ENCODE measurements at places on chromosomes 3 and 15. TPM values are rescaled to one million over a fixed set of nuclear protein-coding genes. Genes with fewer than 3 reads are reported as not detected.

The FBXO40 gene
- total RNA-seq: not detected

GRCh38 chr3:119015942-119016341 is 18.7 kb downstream of the IGSF11 start:
- no peak for DNase-seq

The CNTN3 gene
- total RNA-seq: not detected

- DNase-seq: no peak
Measured at GRCh38 chr3:54262541-54262940, 140.2 kb downstream of the CACNA2D3 start.

The TUSC7 gene
- total RNA-seq: not detected

- DNase-seq: no peak
Measured at GRCh38 chr3:119146578-119147375, 812 bp downstream of the TEX55 start.

- no peak for DNase-seq
Measured at GRCh38 chr3:66076861-66077470, 38.2 kb upstream of the MAGI1 start.

DNA sequence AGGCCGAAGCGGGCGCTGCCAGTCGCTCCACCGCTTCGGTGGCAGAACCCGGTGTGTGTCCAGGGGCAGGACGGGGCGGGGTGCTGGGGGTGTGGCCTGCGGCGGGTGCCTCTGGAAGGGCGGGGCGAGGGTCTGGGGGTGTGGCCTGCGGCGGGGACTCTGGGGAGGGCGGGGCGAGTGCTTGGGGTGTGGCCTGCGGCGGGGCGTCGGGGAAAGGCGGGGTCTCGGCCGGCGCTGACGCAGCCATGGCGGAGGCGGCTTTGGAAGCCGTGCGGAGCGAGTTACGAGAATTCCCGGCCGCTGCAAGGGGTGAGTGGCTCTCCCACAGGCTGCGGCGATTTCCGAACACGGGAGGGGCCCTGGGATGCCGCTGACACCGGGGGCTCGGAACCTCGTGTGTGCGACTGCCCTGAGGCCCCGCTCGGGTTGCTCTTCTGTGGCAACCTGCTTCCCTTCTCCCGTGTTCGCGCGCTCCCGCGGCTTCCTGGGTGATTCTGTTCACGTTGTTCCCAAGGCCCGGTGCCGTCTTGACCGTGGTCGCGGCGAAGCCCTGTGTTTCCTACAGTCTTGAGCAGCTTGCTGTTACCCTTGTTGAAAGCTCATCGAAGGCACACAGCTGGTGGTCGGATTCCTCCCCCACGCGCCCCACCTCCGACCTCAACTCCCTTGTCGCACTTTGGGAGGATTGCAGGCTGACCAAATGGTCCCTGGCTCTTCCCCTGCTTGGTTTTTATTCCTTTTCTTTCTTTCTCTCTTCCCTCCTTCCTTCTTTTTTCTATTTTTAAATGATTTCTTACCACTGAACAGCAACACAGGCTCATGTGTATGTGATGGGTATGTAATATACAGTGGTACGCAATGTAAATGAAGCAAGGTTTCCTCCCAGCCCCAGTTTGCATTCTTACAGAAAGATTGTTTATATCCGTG is at the start of gene JMJD7:
TSS of gene JMJD7 (plus strand) at position 213 of the 927 bp plus-strand sequence. CDS start at position 246, 33 bp downstream.
- DNase-seq: peak; percentile 91

DNA sequence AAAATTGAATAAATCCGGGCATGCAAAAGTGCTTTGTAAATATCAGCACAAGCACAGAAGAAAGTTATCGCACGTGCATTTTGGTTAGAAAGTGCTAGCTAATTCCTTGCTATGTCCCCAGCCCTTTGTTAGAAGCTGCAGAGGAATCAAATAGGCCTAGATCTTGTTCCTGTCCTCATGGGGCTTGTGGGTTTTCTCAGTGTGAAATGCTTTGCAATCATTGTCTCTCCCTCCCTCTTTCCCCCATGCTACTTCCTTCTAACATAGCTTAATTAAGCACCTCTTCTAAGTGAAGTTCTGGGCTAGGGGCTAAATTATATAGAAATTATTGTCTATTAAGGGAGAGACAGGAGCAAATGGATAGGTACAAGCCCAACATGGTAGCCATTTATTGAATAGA is 271.7 kb downstream of the RPLP1 start:
- no peak for DNase-seq

The NAALADL2 gene
- total RNA-seq: 36.7 TPM

The LOXL1 gene
- total RNA-seq: 2.2 TPM

The VPS33B gene
- total RNA-seq: 18.4 TPM

DNA sequence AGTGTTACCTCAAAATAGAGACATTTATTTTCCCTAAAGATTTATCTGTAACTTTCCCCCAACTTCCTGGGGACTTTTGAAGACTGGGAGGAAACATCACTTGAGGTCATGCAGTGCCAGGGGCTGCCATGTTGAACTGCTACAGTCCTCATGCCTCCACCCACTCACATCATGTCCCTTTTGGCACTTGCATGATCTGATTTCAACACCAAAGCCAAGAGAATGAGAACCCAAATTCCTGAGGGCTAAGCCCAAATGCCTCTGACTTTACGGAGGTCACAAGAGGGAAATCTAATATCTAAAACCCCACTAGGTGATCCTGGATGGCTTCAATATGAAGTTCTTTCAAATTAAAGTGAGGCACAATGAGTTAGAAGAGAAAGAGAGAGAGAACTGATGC is 213.1 kb downstream of the NTRK3 start:
- DNase-seq: no peak

The MUC20 gene
- 83.1 TPM for total RNA-seq

The PEX11A gene
- 6.7 TPM for total RNA-seq

- no peak for DNase-seq
Measured at GRCh38 chr15:48085591-48085930, 35.2 kb upstream of the SLC24A5 start.

DNA sequence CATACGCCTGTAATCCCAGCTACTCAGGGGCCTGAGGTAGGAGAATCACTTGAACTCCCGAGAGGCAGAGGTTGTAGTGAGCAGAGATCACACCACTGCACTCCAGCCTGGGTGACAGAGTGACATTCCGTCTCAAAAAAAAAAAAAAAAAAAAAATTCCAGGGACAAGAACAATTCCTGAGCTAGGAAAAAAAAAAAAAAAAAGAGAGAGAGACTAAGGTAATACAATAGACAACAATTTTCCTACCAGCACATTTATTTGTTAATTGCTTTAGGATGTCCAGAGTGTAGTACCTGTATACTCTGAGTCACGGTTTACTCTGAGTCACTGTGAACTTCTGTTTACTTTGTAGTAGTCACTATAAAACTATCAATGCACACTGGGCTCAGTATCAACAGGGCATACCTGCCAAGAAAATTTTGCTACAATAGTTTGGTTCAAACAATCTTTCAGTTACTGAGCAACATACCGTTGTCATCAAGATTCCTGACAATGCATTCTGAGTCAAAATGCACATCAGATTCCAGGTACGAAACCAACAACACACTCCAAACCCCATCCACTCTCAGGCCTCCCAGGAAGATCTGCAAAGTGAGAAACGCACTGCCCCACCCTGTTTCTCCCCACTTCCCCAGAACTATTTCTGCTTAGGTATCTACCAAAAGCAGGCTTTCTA is 28.3 kb downstream of the IGF2BP2 start:
- peak; percentile 73 for DNase-seq

GRCh38 chr15:39746176-39746575 is 36.5 kb downstream of the FSIP1 start:
- DNase-seq: no peak

GRCh38 chr3:195249057-195249770 is 21.7 kb downstream of the XXYLT1 start:
- no peak for DNase-seq

The PLS1 gene
- 165 TPM for total RNA-seq

The IL5RA gene
- not detected for total RNA-seq

The GOLGA6D gene
- 0.27 TPM for total RNA-seq

DNA sequence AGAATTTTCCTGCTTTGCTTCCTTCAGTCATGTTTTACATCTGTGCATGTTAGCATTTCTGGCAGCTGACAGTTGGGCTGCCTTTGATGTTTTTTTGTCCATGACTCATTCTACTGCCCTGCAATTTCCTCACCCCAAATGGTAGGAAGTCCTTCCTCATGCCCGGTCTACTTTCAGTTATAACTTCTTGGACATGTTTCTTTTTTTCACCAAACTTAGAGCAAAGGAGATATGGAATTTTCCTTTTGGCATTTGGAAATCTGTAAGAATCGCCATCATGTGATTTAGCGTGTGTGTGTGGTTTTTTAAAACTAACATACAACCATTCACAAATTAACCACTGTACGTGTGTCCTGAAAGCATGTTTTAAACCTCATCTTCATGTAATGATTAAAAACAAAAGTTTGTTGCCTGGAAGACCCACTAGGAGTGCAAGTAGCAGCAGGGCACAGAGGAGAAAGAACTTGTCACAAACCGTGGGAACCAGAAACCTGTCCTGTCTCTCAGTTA is 430.7 kb upstream of the CFAP20DC start:
- DNase-seq: no peak

DNA sequence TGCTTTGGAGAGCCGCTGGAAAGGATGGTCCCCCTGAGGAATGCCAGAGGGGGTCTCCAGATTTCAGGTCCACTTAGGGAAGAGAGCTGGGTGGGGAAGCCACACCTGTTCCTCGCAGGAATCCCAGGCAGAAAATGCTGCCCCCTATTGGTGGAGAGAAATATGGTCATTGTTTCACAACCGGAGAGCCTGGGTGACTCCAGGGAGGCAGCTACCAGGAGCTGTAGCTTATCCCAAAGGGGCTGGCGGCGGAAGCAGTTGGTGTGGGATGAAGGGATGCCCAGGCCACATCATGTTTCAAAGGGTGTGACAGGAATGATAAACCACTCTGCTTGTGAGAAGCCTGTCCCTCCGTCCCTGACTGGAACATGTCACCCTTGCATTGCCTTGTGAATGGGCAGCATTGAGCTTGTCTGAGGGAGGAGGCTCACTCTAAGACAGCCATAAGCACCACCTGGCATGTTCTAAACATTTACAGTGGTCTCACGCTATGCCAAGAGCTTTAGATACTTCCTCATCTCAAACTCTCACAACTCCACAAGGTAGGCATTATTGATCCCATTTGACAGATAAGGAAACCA is 34.5 kb downstream of the POMGNT2 start:
- DNase-seq: no peak

The GOLGA8G gene
- not detected for total RNA-seq

- DNase-seq: no peak
Measured at GRCh38 chr15:44716983-44717602, 5.8 kb downstream of the B2M start.

DNA sequence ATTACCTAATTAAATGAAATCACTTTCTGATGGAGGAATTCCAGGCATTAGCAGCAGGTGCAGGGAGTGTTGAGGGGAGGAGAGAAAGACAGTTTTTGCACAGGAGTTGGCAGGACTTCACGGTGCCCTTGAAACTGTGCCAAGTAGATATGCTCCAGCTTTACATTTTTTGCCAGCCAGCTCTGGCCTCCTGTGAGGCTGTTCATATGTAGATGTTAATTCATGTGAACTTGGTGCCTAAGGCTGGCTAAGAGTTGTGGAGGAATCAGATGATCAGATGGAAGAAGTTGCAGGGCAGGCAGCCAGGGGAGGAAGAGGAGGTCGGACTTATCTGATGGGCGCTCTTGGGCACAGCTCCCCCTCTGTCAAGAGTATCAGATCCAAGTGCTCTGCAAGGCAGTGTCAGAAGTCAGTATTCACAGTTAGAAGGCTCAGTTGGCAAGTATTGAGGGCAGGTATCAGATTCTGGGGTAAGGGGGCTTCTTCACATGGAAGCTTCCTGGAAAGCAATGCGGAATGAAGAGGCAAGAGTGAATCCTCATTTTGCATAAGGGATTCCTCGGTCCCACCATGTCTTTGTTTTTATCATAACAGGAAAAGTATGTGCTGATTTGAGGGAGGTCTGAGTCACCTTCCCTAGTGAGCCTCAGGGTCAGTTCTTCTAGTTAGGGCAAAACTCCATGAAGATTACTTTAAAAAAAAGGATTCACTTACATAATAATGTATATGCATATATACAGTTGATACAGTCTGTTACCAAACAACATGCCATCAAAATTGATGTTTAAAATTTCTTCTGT is 172.6 kb upstream of the UMPS start:
- no peak for DNase-seq

DNA sequence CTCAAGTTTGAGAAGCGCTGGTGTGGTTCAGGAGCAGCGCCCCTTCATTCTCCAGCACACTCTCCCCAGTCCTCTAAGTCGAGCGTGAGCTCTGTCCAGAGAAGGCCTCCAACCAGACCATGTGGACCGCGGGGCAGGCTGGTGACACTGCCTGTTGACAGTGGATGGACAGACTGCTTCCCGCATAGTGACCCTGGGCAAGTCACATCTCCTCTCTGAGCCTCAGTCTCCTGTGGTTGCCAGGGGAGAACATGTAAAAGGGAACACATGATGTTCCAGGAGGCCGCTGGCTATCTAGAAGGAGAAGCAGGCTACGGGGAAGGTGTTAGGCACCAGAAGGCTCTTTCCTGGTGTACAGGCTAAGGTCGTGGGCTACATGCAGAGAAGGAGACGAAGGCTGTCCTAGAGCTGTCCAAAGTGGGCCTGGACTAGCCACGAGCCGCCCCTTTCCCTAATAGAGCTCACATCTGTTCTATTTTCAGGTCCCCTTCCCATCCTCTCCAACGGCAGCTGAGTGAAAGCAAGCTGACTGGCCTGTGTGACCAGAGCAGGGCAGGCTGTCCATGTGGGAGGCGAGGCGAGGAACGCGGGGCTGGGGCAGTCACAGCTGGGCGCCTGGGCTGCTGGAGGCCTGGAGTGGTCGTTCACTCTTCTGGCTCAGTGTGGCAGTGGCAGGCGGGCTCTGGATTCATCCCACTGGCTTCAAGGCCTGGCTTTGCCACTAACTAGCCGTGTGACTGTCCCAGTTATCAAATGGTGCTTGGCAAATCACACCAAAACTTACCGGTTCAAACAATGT is 11.1 kb downstream of the ISG20 start:
- DNase-seq: no peak

- DNase-seq: peak; percentile 72
Measured at GRCh38 chr3:152595975-152596821, 238.7 kb upstream of the P2RY1 start.

- DNase-seq: peak; percentile 3
Measured at GRCh38 chr3:48299746-48300712, 33.4 kb downstream of the SPINK8 start.

The MB21D2 gene
- 11.9 TPM for total RNA-seq

The C2CD4A gene
- total RNA-seq: 17.6 TPM

GRCh38 chr3:99579965-99580364 is 58.4 kb upstream of the COL8A1 start:
- no peak for DNase-seq

- no peak for DNase-seq
Measured at GRCh38 chr15:68518785-68519430, 59.9 kb upstream of the CORO2B start.

GRCh38 chr15:57708047-57708446 is 1.5 kb downstream of the POLR2M start:
- DNase-seq: no peak

The PTPRG gene
- 0.35 TPM for total RNA-seq

The PLXNA1 gene
- total RNA-seq: 81.1 TPM

- DNase-seq: peak; percentile 10
Measured at GRCh38 chr3:114527036-114527644, 233.3 kb downstream of the TIGIT start.
